ENCODE measurements at places on chromosomes 3 and 15.

DNA sequence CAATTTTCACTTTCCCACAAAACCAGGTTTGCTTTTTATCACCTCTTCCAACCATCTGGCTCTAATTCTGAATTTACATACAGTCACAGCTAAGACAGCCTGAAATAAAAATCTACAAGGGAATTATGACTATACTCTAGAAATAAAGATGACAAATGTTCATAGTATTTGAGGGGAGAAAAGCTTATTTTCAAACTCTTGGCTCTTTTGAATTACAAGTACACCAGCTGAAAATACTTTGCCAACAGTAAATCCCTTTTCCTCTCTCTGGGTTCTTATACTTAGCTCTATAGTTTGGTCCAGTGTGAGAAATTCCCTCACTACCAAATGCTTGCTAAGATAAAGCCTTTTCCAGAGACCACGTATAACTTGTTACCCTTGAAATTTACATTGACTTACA, 1037.9 kb downstream of the ROBO1 start:
- no peak for DNase-seq

- DNase-seq = no peak
Measured at GRCh38 chr3:347581-347980, 151.0 kb downstream of the CHL1 start.

GRCh38 chr3:66393333-66394005, 107.4 kb downstream of the LRIG1 start:
- DNase-seq = no peak

DNA sequence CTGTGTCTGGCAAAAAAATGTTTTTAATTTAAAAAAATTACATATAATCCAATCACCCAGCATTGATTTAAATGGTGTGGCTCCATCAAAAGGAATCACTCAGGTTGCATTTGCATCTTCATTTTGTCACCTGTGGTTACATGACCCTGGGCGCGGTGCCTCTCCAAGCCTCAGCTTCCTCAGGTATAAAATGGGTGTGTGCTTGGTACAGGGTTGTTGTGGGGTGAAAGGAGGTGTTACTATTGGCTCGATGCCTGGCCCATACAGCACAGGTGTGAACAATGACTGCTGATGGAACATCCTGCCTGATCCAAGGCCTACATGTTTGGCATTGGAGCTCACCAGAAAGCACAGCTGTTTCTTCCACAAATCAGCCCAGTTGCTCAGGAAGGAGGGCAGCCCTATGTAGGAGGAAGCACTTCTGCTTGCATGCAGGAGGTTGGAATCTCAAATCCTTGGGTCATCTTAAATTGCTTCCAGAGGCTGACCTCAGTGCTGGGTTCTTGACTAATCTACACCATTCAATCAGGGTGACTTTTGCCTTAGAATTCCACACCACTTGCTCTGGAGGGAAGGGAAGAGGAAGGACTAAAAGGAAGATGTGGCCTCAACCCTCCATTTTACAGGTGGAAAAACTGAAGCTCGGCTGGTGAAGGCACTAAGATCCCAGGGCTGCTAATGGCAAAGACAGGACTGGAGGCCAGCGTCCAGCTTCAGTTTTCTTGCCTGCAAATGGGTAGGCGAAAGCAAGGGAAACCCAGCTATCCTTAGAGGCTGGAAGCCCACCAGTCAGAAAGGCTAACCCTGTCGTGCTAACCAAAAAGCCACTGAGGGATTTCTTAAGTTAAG, 31.7 kb downstream of the BHLHE40 start:
- DNase-seq = no peak

- DNase-seq = peak; percentile 47
Measured at GRCh38 chr15:89104172-89104564, 15.9 kb downstream of the ABHD2 start.

DNA sequence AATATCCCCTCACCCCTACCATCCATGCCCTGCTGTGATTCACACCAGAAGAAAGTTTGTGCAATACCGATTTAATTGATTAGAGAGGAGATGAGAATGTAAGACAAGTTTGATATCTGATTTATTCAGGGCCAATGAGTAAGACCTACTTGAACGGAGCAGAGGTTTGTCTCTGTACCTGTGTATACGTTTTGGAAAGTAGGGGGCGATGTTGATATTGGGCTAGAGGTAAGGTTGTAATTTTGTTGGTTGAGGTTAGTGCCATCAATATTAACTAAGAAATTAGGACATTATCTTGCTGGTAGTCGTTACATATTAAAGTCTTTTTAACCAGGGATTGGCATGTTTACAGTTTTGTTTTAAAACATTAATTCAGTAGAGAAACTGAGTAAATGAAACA, 20.5 kb downstream of the EAF2 start:
- no peak for DNase-seq

DNA sequence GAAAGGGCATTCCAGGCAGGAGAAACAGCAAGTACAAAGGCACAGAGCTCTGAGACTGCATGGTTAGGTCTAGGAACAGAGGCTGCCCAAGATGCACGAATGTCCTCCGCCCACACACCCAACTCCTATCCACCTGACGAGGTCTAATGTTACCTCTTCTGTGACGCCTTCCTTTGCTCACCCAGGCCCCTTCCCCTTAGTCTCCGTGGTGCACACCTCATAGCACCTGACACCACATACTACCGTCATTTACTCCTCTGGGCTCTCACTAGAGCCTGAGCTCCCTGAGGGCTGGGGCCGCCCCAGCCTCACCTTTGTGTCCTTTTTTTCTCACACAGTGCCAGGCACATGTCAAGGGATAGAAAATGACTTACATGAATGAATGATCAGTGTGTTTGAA, 31.0 kb upstream of the RASGRF1 start:
- DNase-seq = no peak

GRCh38 chr3:121916189-121916588, 22.0 kb downstream of the SLC15A2 start:
- no peak for DNase-seq

- DNase-seq = no peak
Measured at GRCh38 chr3:18092726-18093125, 332.4 kb downstream of the SATB1 start.

GRCh38 chr15:64249883-64250575, 87.2 kb upstream of the PPIB start:
- DNase-seq = no peak

DNA sequence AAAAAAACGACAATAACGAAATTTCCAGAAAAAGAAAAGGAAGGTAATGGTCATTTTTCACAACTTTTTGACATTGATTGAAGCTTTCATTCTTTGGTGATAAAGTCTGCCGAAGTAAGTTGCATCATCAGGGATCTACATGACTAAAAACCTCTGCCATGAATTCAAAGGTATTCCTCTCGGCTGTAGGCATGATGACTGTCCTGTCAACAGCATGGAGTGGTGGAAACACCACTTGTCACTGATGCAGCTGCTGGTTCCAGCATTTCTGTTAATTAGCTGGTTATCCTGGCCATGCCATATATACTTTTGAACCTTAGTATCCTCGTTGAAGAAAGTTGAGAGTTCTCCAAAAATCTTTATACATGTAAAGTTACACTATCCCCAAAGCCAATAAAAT, 859.0 kb upstream of the ARPP21 start:
- no peak for DNase-seq

DNA sequence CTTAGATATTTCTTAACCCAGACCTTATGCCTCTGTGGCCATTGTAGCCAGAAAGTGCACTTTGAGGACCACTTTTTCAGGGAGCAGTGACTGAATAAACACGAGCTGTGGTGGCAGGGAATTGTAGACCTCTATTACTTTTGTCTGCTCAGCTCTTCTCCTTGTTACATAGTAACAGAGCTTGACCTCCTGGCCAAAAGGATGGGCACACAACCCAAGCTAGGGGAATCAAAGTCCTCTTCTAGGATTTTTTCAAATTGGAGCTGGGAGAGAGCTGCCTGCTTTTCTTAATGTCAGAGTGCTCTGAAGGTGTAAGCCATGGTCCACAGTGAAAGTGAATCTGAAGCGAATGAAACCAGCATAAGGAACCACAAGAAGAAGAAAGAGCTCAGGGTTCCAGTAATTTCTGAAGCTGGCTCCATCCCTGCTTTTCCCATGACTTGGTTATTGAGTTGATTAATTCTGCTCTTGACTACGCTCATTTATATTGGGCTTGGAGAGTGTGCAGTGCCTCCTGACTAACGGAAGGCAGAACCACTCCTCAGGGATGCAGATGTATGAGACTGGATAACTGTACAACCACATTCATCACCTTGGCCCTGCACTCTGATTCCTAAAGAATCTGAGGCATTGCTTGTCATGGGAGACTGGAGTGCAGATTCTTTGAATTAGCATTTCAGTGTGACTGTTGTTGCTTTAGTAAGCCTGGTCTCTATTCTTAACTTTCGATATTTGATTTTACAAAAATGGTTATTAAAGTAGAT, 60.9 kb downstream of the TLNRD1 start:
- no peak for DNase-seq
